ENCODE measurements at places on chromosomes 11 and 22.

GRCh38 chr22:49476176-49476575 is 351.5 kb downstream of the BRD1 start:
- no peak for DNase-seq

DNA sequence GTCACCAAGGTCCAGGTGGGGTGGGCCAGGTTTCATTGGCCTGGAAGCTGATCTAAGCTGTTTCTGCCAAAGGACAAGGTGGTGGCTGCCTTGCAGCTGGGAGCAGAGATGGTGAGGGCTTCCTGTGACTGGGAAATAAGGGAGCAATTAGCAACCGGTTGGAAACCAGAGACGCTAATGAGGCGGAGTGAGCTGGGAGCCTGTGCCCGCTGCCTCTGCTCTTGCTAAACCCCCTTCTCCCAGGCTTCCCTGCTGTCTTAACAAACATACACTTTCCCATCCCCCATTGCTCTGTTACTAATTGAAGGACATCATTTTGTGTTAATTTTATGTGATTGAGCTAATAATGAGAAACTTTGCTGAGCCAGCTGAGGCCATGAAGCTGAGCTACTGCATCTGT is 121.8 kb downstream of the INSC start:
- no peak for DNase-seq

GRCh38 chr22:49328118-49328475 is 499.6 kb downstream of the BRD1 start:
- no peak for DNase-seq

DNA sequence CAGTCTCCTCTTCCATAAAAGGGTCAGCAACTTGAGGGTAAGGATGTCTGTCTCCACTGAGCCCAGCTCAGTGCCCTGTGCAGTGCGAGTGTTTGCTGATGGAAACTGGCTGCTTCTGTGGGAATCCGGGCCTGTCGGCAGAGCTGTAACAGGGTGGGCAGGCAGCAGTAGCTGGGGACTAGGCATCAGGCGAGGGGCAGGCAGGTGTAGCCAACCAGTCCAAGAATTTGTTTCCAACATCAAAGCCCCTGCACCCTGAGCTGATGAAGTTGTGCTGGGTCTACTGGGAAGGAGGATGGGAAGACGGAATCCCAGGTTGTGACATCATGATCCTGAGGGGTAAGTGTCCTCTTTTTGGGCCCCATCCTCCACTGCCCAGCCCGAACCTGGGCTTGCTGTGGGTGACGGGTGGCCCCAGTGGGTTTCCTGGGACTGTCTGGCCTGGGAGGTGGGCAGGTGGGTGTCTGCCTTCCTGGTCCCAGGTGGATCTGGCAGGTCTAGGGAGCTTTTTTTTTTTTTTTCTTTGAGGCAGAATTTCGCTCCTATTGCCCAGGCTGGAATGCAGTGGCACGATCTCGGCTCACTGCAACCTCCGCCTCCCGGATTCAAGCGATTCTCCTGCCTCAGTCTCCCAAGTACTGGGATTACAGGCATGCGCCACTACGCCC is 11.0 kb downstream of the SLC29A2 start:
- no peak for DNase-seq

DNA sequence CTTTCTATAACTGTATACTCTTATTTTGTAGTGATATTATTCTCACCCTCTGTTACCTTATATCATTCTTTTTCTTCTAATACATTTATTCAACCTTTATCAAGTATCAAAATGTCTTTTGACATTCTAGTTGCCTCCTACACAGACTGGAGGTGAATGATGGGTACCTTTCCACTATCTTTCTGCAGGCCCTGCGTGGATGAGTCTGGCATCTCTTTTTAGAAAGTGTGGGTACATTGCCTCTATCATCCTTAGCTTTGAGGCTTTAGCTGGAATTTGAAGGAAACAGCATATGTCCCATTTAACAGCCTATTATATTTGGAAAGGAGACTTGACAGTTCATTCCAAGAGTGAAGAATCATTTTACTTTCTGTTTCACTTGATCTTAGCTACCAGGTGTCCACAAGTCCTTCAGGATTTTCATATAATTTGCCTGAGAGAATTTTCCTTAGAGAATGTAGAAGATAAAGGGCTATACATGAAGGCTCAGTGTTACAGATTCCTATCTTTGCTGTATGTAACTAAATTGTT is 192.0 kb downstream of the CWF19L2 start:
- no peak for DNase-seq

DNA sequence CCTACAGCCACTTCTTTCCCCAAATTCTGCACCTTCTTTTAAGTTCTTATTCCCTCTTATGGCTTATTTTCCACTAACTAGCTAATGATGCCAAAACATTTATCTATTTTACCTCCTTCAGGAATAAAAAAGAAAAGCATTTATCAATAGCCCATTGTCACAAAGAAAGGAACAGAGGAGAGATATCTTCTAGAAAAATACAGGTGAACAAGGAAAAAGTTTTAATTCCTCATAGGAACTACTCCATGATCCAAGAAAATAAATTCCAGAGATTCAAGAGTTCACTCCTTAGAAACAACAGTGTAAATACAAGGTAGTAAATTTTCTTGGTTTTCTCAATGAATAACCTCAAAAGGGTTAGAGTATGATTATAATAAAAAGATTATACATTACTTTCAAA is 52.6 kb upstream of the TOP3B start:
- no peak for DNase-seq

GRCh38 chr11:44923806-44924205 is 26.9 kb downstream of the TP53I11 start:
- no peak for DNase-seq

GRCh38 chr22:24357547-24357946 is 69.9 kb upstream of the ADORA2A start:
- DNase-seq: no peak

DNA sequence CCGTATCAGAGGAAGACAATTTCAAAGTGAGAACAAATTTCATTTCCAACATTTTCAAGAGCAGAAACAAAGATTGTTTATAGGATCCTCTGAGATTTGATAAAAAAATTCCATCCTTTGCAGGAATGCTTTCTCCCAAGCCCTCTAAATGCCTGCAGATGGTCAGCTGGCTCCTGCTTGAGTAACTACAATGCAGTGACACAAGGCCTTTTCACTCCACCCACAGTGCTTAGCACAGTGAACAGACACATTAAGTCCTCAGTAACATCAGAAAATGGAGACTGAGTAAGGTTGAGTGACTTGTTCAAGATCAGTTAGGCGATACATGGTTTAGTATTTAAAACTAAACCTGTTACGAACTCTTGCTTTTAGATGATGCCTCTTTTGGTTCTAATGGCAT is 527.1 kb upstream of the CCDC90B start:
- DNase-seq: no peak

DNA sequence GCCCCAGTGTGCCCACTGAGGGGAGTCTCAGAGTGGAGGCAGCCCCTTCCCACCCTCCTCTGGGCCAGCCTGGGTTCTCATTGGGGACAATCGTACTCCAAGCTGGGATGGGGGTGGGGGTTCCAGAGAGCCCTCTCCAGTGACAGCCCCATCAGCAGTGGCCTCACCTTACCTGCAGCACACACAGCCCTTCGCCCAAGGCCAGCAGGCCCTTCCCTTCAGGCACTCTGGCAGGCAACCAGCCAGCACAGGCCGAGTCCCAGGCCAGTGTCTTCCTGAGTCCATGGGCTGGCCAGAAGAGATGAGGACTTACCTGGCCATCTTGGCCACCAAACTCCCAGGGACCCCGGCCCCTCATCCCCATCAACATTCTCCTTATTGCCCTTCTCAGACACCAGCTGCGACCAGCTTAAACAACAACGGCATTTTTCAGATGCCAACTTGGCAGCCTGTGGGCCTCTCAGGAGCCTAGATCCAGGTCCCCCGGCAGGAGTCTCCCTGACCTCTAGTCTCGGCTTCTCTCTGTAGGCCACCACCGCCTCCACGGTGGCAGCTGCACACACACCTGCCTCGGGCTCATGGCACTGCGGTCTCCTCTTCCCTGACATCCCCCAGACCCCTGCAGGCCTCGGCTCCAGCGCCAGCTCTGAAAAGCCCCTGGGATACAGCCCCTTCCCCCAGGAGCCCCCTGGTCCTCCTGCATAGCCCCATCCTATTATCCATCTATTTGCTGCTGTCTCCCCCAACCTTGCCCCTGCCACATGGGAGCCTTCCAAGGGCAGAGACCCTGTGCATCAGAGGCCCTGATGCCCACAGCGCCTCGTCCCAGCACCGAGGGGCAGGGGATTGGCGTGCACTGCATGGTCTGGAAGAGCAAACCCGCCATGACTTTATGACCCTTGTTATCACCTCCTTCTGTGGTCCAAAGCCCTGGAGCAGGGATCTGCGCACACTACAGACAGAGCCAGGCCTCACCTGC is 111.2 kb upstream of the FGF3 start:
- DNase-seq: no peak

DNA sequence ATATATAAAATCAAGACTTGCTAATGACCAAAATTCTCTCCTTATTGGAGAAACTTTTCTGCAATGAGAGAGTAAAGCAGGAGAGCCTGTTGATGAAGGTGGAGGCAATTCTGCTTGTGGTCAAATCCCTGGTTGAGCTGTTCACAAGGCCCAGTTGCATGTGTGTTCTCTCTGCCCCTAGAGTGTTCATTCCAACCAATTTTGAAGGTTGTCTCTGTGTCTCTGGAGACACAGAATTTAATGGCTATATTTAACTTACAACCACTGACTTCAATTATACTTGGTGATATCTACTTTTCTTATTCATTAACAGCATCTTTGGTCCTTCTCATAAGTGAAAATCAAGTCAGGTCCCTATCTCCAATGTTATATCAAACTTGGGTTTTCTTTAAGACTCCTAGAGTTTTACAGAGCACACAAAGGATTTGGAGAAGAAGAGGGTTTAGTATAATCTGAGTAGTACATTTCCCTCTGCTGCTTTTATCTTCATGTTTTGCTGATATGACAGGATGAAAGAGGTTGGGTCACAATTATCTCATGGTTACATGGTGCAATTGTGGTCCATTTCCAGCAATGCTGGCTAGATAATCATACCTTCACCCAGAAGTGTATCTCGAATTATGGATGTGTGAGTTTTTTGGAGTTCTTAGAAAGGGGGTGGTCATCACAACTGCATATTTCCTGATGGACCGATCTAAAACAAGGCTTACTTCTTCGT is 4.0 kb downstream of the OOSP4A start:
- no peak for DNase-seq

- DNase-seq: no peak
These were observed 29.0 kb downstream of the ARVCF start for GRCh38 chr22:19987394-19988306.

- DNase-seq: no peak
These were observed 8.4 kb downstream of the VWA5A start for GRCh38 chr11:124123622-124124021.

DNA sequence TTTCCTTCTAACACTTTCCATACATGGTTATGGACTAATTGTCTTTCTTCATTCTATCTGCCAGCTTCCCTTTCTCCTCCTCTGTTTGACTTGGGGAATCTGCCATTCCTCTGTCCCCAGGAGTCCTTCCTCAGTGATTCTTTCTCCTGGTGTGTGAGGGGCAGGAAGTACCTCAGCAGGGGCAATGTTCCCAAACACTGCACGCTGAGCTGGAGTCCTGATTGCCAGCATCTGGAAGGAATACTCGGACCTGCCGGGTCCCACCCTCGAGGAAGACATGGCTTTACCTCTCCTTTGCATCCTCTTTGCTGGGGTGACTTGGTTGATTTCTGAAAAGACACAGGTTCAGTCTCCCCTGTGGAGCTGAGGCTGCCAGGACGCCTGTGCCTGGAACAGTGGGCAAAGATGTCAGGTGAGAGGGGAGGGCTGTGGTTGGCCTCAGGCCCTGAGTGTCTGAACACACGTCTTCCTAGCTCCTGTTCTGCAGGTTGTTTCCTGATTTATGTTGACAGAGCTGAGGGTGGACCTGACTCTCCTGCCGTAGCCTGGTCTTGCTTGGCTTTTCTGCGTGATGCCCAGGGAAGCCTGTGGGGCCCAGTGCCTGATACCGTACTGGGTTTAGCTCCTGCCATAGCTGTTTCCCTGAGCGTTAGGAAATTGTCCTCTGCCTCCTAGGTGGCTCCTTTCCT is 4.3 kb downstream of the COX8A start:
- no peak for DNase-seq

DNA sequence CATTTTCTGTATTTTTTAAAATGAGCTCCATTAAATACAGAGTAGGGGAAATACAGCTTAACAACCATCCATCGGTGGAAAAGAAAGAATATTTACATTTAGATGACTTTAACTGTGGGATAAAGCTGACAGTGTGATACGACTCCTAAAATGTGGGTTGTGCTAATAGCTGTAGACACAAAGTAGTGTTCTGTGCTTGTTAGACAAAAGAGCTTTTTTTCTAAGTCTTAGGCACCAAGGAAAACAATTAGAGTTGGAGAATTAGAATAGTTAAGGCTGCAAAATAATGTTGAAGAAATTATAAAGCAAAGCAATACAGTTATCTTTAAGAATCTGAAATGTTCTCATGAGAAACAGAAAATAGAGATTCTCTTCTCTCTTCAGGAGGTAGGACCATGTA is 307.7 kb upstream of the KIRREL3 start:
- DNase-seq: no peak

DNA sequence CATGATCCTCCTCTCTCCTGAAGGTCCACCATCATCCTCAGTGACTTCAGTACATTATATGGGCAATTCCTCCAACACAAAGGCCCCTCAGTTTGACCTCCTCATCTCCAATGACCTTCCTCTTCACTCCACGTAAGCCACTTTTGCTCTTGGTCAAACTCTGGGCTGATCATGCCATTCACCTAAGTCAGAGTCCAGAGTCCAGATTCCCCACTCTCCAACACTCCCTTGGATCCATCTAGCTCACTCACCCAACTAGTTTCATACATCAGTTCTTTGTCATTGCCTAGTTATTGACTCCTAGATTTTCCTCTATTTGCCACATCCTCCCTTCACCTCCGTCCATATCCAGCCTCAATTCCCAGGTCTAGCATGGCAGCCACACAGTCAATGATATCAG is 30.5 kb upstream of the TTC12 start:
- DNase-seq: no peak

DNA sequence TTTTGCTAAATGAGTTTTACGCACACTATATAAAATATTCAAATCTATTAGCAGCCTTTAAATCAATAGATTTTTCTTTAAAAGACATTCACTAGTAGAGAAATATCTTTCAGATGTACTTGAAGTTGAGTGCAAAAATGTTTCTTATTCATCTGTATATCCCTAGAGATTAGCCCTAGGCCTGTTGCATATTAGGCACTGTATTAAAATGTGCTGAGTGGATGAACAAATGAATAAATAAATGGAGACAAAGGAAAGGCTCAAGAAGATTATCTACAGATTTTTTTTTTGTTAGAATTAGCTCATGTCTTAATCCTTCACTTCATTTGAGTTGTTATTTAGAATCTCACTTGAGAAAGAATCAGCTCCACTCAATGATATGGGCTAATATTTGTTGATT is 12.0 kb upstream of the MMP13 start:
- no peak for DNase-seq

GRCh38 chr11:27612932-27613880 is 87.0 kb downstream of the BDNF start:
- DNase-seq: no peak
